ENCODE measurements at places on chromosomes 6 and 20. TPM values are rescaled to one million over a fixed set of nuclear protein-coding genes. Genes with fewer than 3 reads are reported as not detected.

GRCh38 chr6:132007474-132008190 lies 56.5 kb upstream of the CCN2 start:
- no peak for DNase-seq

DNA sequence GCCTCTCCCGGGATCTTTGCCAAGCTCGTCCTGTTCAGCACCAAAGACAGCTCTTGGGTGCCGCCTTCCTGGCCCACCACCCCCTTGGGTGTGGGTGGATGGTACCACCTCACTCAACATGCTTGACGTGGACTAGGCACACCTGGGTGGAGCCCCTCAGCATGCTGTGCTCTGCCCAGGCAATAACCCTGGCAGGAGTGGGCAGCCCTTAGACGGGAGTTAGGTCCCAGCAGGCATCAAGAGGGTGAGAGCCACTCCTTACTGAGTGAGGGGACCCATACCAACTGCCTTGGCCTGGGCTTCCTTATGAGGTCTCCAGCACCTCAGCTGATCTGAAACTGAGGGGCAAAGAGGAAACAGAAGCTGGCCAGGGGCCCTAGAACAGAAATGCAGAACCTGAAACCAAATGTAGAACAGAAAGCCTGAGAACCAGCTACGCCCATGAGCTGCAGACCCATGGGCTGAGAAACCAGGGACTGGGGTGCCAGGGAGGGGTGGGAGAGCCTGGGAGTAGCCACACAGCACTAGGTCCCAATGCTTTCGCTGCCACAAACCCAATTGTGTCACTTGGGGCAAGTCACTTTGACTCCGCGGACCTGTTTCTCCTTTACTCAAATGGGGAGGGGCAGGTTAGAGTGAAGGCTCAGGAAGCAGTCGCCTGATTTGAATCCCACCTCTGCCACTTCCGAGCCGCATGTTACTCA lies 2.0 kb downstream of the FGD2 start:
- DNase-seq: no peak

- no peak for DNase-seq
These were observed 236.6 kb upstream of the BMP2 start for GRCh38 chr20:6530779-6531315.

- DNase-seq: no peak
These were observed 113.6 kb upstream of the PLEKHG1 start for GRCh38 chr6:150486048-150486447.

DNA sequence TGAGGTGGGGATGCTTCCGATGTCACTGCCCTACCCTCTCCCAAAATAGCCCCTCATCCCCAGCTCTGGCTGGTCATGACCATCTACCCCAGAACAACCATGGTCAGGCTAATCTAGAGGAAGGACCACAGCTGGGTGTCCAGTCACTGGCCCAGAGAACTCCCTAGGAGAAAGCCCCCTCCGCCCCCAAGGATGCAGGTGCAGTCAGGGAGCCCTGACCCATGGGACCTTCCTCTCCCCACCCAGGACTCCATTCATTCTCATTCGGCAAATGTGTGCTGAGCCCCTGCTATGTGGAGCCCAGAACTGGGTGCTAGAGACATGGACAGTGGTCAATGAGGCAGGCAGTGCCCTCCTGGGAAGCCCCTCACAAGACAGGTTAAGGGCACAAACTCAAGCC lies 60.5 kb downstream of the JPH2 start:
- no peak for DNase-seq

- no peak for DNase-seq
These were observed 89.7 kb downstream of the NDUFAF5 start for GRCh38 chr20:13874394-13875157.

GRCh38 chr20:31570735-31571617 lies 34.1 kb upstream of the ID1 start:
- no peak for DNase-seq

DNA sequence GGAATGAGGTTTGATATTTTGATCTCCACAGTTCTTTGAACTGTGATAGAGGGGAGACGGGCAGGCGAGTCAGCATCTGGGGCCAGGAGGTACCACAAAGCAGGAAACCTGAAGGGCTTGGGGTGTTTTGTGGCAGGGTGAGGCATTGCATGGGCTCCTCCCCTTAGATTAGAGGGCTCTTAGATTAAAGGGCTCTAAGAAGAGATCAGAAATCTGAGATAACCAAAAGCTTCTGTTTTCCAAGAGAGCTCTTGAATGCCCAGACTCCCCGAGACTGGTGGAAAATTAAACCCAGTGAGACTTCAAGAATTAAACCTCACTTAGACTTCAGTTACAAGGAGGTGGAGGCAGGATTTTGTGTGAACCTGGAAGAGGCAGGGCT lies 2.4 kb upstream of the GPX5 start:
- DNase-seq: no peak

DNA sequence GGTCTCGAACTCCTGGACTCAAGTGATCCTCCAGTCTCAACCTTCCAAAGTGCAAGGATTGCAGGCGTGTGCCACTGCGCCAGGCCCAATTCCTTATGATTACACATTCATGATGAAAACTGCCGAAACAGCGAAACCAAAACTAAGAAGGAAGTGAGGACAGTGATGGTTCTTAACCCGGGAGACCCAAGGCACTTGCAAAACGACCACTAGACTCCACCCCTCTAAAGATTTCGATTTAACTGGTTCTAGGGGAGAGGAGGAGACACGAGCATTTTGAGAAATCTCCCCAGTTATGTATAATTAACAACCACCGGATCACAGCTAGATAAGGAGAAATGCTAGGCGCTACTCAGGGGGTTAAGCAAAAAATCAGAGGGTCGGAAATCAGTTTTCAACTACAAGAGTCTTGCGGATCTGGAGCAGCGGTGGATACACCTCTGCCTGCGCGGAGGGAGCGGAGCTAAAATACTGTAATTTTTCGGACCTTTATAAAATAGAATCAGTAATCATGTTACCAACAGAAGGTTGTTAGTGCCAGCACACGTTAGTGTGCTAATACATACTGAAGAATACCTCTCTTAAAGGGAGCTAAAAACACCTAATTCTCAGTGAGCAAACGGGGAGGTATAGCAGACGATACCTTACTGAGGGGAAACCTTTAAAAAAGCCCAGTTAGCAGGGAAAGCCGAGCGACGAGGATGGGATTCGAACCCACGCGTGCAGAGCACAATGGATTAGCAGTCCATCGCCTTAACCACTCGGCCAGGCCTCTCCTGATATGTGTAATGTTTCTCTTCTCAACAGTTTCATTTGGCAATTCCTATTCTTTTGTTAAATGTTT lies 60.0 kb upstream of the BTN3A2 start:
- peak; percentile 83 for DNase-seq

DNA sequence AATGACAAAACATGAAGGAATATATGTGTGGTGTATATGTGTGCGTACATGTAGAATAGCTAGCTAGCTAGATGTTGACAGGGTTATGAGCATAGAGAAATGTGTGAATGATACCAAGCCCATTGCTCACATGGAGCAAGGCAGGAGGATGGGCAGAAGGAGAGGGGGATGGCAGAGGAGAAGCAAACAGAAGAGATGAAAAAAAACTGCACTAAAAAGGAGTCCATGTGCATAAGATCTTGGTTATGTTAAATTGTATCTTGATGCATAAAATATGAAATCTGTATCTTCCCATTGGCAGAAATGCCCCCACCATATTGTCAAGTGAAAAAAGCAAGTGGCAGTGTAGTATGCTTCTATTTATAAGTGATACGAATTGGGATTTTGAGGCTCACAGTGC lies 125.1 kb downstream of the PRND start:
- DNase-seq: no peak

DNA sequence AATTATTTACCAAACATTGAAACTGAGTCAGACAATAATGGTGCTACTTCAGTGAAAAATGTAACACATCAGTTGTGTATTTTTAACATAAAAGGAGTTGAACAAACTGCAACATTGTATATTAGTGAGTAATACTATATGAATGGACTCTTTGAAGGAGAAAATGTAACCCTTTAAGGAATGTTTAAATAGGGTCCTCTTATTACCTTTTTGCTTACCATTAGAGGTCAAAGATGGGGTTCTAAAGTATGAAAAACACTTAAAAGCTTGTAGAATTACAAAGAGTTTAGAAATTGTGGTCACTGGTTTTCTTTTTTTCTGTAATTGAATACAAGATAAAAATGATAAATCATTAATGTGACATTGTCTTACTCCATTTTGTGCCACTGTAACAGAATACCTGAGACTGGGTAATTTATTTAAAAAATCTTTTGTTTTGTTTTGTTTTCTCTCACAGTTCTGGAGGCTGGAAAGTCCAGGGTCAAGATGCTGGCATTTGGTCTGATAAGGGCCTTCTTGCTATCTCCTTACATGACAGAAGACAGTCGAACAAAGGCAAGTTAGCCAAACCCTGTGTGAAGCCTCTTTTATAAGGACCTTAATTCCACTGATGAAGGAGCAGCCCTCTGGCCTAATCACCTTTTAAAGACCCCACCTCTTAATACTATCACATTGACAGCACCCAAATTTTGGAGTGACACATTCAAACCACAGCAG lies 43.2 kb downstream of the SESN1 start:
- DNase-seq: no peak

GRCh38 chr6:70289299-70289698 lies 13.6 kb downstream of the COL9A1 start:
- no peak for DNase-seq

DNA sequence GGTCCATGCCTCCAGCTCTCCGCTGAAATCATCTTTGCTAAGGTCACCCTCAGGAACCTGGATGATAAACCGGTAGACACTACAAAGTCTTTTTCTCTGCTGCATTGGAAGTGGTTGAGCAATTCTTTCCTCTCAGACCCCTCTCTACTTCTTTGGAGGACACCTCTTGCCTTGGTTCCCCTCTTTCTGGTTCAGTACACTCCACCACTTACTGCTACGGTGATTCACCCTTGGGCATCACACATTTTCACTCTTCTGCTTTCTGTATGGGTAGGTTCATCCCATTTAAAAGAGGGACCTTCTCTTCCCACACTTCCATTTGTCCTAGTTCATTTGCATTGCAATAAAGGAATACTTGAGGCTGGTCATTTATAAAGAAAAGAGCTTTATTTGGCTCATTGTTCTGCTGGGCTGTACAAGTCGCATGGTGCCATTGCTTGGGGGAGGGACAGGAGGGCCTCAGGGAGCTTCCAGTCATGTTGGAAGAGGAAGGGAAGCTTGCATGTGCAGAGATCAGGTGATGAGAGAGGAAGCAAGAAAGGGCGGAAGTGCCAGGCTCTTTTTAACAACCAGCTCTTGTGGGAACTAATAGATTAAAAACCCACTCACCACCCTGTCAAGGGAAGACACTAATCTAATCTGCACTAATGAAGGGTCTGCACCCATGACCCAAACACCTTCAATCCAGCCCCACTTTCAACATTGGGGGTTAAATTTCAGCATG lies 149.7 kb upstream of the TMEM170B start:
- DNase-seq: no peak

DNA sequence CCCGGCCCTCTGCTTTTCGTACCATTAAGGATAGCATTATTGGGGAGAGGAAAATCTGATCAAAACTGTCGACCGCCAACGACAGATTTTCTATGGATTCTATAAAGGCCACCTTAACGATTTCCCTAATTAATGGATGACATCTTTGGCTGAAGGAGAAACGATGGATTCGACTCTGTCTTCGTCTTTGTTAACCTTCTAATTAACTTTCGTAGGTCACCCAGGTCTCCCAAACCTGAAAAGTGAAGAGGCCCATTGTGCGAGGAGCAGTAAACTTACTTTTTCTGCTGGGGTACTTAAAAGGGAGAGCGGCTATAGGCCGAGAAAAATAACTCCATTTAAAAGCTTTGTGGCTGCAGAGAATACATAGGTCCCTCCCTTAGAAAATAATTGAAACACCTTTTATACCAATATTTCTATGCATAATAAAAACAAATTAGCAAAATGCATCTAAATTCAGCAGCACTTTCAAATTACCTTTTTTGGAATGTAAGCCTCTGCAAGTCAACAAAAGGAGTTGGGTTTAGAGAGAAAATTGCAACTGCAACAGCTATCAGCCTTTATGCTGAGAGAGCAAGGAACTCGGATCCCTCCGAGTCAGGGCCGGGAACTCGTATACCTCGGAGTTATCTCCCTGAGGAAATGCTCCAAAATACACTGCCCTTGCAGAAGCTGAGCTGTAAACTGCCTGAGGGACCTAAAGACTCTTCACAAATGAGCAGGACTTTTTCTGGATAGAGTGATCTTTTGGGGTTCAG lies 31.4 kb upstream of the NR2E1 start:
- DNase-seq: no peak

- no peak for DNase-seq
These were observed 686.9 kb upstream of the MAP3K7 start for GRCh38 chr6:91273729-91274128.

DNA sequence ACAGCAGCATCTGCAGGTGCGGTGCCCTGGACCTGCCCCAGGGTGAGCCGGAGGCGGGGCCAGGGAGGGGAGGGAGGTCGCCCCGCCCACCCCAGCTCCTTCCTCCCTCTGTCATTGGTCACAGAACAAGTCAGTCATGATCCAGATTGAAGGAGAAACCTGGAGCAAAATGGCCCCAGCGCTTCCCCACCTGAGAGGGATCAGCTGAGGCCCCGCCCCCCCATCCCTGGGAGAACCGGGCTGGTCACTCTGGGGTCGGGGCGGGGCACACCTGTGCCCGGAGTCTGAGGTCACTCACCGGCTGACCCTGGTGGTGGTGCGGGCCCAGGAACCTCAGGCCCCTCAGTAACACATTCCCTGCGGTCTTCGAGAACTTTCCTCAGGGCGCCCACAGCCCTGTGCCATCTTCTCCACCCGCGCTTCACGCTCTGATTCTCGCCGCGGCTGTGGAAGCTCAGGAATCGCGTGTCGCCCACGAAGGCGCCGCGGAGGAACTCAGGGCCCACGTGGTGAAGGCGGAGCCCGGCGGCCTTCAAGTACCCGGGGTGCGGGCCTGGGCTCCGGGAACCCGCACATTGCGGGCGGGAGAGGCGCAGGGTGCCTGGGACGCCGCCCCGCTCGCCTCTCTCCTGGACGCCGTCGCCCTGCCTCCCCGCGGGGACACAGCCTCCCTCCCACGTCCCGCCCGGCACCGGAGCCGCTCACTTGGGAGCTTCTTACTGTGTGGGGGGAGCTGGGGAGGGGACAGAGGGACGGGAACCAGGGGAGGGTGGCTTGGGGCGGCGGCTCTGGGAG lies 36.4 kb upstream of the HLA-C start:
- peak; percentile 66 for DNase-seq

- peak; percentile 74 for DNase-seq
These were observed 3.3 kb downstream of the VEGFA start for GRCh38 chr6:43773050-43773979.

- DNase-seq: no peak
These were observed 267.9 kb upstream of the PLN start for GRCh38 chr6:118280210-118280609.

- DNase-seq: no peak
These were observed 4.7 kb upstream of the MCM9 start for GRCh38 chr6:118939683-118940082.

GRCh38 chr20:54619181-54619580 lies 143.8 kb downstream of the DOK5 start:
- no peak for DNase-seq

The PTCRA gene
- not detected for total RNA-seq

The ZNF311 gene
- 4.2 TPM for total RNA-seq

The OPRM1 gene
- total RNA-seq: not detected

The LRRC73 gene
- total RNA-seq: 0.26 TPM

The VSX1 gene
- not detected for total RNA-seq

The CPXM1 gene
- 28.8 TPM for total RNA-seq

The FOXF2 gene
- total RNA-seq: not detected

The OR2B2 gene
- not detected for total RNA-seq
